ENCODE measurements at places on chromosomes 5 and 9.

GRCh38 chr5:8848997-8849594 is 696.8 kb downstream of the SEMA5A start:
- no peak for DNase-seq

DNA sequence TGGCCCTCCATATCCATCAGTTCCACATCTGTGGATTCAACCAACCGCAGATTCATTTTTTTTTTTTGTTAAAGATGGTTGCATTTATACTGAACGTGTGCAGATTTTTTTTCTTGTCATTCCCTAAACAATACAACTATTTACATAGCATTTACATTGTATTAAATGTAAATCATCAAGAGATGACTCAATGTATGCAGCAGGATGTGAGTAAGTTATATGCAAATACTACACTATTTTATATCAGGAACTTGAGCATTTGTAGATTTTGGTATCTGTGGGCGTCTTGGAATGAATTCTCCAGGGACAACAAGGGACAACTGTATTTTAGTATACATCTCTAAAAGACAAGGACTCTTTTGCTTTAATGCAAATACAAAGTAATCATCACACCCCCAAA is 299.2 kb upstream of the ZNF608 start:
- DNase-seq = no peak

DNA sequence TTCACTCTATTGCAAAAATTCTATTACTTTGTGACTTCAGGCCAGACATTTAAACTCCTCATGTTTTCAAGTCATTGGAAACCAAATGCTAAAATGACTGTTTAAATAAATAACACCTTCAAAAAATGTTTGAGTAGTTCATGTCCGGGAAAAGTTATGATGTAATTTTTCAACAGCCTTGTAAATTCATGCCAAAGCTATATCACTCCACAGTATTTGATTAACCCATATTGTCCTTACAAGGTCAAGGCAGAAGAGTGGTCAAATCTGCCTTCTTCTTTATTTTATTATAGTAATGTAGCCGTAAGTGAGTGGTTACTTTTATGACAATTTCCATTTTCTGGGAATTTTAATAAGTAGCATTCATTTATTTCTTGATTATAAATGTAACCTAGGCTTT is 72.8 kb downstream of the ADCY2 start:
- no peak for DNase-seq

- no peak for DNase-seq
Observed at GRCh38 chr9:87139099-87139730, 191.9 kb upstream of the GAS1 start.

- DNase-seq = no peak
Observed at GRCh38 chr9:108012886-108013665, 523.5 kb upstream of the KLF4 start.

GRCh38 chr9:101840694-101841188 is 102.3 kb upstream of the GRIN3A start:
- no peak for DNase-seq

DNA sequence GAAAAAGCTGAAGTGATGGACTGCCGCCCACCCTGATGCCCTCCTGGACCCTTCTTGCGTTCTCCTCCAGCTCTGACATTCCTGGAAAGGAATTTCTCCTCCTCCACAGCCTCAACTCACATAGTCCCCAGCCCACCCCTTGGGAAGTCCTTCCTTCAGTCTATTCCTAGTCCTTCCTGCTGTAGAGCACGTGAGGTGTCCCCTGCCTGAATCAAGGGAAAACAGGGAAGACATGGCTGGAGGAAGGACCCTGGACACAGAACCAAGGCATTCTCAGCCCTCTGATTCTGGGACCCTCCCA is 3.7 kb downstream of the ARID3C start:
- no peak for DNase-seq

DNA sequence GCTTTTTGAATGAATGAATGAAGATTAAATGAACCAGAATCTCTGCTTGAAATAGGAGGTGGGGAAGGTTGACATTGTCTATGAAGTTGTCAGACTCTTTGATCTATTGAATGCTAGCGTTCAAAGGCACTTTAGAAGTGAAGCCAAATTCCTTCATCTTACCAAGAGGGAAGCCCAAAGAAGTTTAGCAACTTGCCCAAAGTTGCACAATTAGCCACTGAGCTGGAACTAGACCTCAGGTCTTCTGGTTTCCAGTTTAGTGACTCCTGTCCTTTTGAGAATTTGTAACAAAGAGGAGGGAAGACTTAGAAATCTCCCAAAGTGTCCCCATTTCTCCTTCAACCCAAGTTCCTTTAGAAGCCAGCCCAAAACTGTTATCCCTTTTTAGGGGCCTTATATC is 20.7 kb upstream of the SLC1A3 start:
- DNase-seq = no peak

DNA sequence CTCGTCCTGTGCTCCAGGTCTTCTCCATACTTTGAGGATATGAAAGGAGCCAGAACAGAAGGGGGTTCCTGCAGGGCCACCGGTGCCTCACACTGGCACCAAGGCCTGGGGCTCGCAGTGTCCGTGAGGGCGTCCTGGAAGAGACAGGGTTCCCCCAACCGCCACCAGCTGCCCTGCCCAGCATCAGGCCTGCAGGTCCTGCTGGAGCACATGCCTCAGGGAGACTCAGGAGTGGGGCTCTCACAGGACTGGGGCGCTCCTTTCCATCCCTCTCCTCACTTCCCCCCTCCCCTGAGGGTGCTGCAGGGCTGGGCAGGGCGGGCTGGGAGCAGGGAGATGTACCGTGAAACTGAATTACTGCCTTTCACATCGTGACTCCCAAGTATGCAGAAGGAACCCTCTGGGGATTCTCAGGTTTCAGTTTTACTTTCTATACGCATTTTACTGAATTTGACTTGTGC is 31.7 kb downstream of the CEP72 start:
- no peak for DNase-seq

DNA sequence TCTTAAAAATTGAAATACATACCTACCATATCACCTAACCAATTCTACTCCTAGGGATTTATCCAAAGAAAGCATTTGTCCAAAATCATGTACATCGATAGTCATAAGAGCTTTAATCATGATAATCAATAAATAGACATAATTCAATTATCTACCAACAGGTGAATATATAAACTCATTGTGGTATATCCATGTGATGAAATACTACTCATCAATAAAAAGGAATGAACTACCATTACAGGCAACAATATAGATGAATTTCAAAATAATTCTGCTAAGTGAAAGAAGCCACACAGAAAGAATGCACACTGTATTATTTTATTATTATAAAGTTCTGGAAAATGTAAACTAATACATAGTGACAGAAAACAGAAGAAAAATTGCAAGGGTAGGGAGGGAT is 81.8 kb downstream of the RFX3 start:
- no peak for DNase-seq

GRCh38 chr5:169225830-169226356 is 75.0 kb downstream of the SLIT3 start:
- no peak for DNase-seq

All from CD4-positive, alpha-beta T cell treated with Interleukin-4 for 4 hours (primary cell).